ENCODE measurements at places on chromosomes 3 and 15.

DNA sequence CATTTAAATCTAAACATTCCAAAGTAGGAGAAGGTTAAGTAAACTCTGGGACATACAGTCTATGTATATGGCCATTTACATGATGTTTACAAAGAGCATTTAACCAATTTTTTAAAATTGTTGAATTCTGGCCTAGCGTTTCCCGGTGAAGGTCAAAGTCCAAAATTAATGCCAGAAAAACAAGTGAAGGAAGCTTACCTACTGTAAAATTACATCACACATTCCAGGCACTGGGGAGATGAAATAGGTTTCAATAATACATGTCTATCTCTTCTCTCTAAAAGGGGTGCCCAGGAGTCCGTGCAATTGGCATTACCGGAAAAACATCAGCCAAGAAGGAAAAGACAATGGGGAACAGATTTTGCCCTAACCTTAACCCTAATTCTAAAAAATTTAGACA is 358.8 kb downstream of the VPS13C start:
- DNase-seq, result no peak

DNA sequence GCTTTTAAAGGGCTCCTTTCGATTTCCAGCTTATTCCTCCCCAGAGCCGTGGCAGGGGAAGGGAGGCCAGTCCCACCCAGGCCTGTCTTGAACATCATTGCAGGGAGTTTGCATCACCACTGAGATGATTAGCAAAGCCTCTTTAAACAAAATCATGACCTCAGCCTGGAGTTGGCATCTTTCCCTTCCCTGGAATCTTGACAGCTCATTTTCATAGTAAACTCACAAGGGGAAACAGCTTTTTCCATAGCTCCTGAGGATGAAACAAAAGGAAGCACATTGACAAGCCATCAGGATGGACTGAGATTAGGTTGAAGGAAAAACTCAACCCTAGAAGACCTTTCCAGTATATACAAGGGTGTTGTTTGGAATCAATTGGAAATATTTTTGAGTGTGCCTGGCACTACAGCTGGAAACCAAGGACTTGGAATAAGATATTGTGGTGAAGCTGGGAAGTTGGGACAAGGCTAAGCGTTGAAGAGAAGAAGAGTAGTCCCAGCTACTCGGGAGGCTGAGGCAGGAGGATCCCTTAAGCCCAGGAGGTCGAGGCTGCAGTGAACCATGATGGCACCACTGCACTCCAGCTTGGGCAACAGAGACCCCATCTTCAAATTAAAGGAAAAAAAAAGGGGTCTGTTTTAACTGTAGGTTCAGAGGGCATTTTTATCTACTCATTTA is 3.1 kb upstream of the LARP6 start:
- no peak for DNase-seq

- DNase-seq, result no peak
These were observed 58.9 kb downstream of the SATB1 start for GRCh38 chr3:18366258-18366657.

GRCh38 chr3:183151821-183152351 is 10.6 kb downstream of the LAMP3 start:
- DNase-seq, result no peak

- DNase-seq, result no peak
These were observed 4.1 kb downstream of the LRIG1 start for GRCh38 chr3:66496746-66497145.

- DNase-seq, result no peak
These were observed 60.1 kb downstream of the ADAMTS9 start for GRCh38 chr3:64627471-64628321.

DNA sequence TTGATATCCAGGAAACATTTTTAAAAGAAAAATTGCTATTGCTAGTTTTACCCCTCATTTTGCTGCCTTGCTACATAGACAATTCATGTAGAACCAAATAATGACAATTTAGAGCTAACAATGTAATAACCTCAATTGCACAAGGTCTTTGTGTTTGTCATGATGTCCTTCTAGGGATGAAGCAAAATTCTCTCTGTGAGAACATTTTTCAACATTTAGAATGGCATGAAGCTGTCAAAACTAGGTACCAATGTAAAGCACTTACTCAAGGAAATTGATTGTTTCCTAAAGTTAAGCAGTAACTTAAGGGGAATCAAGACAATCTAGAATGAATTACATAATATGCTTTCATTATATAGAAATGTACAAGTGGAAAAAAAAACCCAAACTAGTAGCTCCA is 7.9 kb upstream of the FGF7 start:
- no peak for DNase-seq

GRCh38 chr3:64514889-64515288 is 172.9 kb downstream of the ADAMTS9 start:
- DNase-seq, result no peak

Measured in activated effector memory CD4-positive, alpha-beta T cell treated with anti-CD3 and anti-CD28 coated beads, Interleukin-2, amount 50 U/mL, for 16 hours (primary cell).